ENCODE measurements at places on chromosomes 12 and 14.
A peak's percentile ranks its signal among the peaks of the same experiment; 100 is the strongest.

DNA sequence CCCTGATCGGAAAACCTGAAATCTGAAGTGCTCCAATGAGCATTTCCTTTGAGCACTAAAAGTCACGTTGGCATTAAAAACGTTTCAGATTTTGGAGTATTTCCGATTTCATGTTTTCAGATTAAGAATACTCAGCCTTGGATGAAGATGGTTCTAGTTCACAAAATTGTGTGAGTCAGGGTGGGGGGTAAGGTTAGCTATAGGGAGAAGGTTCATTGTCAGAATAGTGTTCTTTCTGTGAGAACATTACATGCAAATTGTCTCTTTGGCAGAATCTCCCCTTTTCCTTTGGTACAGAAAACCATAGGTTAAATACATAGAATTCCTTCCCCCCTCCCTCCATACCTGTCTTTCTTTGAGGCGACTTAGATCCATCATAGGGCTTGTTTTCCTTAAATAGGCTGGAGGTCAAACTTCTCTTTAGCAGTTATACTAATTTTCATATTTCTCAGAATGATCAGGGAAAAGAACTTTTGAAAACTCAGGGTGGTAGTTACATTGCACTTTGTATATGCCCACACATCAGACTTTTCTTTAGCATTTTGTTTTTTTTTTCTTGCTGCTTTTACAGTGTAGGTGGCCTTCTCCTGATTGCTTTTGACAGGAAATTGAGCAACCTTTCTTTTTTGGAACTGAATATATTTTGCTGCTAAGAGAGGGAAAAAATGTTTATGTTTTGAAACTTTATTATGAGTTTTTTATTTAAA, 503.5 kb downstream of the PCNX1 start:
- DNase-seq: no peak

GRCh38 chr14:73660511-73660910, 15.7 kb downstream of the DNAL1 start:
- no peak for DNase-seq

GRCh38 chr14:87869619-87870583, 123.1 kb downstream of the GALC start:
- DNase-seq: peak; percentile 91

- no peak for DNase-seq
Observed at GRCh38 chr12:101777485-101777884, 38.2 kb upstream of the SYCP3 start.

DNA sequence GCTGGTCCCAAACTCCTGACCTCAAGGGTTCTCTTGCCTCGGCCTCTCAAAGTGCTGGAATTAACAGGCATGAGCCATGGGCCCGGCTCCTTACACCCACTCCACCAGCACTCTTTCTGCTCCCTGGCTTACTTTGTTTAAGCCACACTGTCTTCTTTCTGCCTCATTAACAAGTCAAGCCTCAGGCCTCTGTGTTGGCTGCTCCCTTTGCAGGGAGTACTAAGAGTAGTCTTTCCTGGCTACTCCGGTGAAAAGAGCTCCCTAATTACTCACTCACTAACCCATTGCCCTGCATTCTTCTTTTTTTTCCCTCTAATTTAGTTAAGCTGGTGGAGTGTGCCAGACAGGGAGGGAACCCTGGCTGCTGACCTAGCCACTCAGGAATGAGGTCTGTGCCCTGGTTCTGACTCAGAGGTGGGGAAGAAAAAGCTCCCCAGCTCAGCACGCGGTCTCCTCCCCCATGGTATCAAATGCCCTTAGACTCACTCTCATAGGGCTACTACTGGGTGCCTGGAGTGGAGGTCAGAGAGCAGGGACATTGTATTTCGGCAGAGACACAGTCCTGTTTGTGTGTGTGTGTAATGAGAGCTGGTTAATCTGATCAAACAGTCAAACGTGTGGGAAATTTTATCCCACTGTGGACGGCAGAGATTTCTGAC, 19.8 kb downstream of the GALNT6 start:
- DNase-seq: peak; percentile 97

- peak; percentile 14 for DNase-seq
Observed at GRCh38 chr12:97148941-97149559, 242.0 kb downstream of the NEDD1 start.

DNA sequence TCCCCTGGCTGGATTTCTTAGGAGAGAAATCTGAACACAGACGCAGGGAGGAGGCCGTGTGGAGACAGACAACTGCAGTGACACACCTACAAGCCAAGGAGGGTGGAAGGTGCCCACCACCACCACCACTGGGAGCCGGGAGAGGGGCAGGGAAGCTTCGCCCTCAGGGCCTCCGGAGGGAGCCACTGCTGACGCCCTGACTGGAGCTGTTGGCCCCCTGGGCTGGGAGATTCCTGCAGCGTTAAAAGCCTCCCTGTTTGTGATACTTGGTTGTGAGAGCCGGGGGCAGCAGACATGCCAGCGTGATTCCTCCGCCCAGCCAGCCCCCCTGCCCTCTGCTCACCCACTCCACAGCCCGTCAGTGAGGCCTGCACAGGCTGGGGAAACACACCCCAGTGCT, 72.0 kb downstream of the CHGA start:
- DNase-seq: no peak

DNA sequence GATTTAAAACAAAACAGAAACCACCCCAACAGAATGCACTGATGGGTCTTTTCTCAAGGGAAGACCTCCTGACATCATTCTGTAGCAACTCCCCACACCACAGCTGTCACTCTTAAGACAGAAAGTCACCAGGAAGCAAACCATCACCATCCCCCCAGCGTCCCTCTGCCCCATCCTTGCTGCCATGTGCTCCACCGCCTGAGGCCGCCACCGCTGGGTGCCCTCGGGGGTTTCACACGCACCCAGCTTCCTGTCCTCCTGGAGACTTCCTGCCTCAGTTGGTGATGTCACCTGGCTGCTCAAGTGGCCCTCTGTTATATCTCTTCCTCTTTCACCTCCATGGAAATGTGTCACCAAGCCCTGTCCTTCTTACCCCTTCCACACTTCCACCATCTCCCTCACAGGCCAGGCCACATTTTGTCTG, 71.4 kb upstream of the GPR68 start:
- DNase-seq: no peak

GRCh38 chr14:69685716-69686115, 74.3 kb downstream of the SUSD6 start:
- DNase-seq: peak; percentile 32

- no peak for DNase-seq
Observed at GRCh38 chr14:100106250-100107112, 41.3 kb downstream of the EVL start.

GRCh38 chr12:45304514-45305178, 88.8 kb downstream of the ANO6 start:
- DNase-seq: no peak

DNA sequence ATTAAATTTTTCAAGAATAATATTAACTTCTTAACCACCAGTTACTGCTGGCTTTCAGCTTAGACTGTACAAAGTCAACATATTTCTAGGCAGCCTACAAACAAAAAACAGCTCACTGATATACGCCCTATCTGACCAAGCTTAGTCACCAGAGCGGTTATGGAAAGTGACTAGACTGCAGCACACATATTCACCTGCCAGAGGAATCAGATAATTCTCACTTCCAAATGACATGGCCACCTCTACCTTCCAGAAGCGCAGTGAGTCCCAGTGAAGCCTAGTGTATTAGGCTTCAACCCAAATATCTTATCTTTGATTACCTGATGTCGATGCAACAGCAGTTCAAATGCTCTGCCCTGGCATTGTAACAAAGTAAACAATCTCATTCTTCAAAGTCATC, 8.5 kb downstream of the STXBP6 start:
- DNase-seq: no peak

DNA sequence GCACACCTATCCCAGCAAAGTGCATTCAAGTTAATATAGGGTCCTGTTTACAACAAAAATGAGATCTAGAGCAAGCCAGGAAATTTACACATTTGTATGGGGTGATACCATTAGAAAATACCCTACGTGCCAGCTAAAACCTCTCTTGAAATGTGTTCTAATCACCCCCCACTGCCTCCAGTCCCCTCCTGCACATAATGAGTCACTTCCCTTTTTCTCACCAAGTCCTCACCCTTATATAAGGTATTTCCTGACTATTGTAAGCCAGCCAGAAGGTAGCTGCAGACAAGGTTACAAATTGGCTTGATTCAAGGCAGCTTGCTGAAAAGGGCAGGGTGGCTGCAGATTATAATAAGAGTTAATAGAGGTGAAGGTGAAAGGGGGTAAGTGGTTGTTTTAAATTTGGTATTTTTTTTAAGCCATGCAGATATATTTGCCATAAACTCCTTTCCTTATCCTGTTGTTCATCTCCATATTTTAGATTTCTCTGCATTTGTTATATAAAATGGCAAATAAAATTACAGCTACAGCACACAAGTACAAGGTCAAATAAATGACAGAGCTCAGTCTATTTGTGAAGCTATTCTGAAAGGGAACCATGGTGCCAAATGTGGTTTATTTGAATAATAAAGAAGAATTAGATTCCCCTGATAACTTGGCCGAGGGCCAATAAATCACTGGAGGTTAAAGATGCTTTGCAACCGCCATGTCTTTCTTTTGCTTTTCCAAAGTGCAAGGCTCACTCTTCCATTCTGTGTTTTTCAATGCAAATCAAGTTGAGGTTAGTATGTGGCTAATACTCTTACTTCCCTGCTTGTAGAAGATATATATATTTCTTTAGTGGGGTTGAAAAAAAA, 385.9 kb downstream of the EGLN3 start:
- DNase-seq: peak; percentile 72

Data from fibroblast of skin of right biceps (primary cell).